Lung microvascular endothelial cell (primary cell): ENCODE measurements at places on chromosomes 3 and 15. TPM values are rescaled to one million over a fixed set of nuclear protein-coding genes. Genes with fewer than 3 reads are reported as not detected.

MUSTN1 gene
- 0.20 TPM in 1 of 2 replicates, not detected in the other for total RNA-seq

IMPG2 gene
- total RNA-seq, result 0.44 and 0.99 TPM in 2 replicates

CAPN3 gene
- total RNA-seq, result 0.22 and 0.60 TPM in 2 replicates

CORO2B gene
- total RNA-seq, result 0.20 and 1.3 TPM in 2 replicates

CD200R1 gene
- total RNA-seq, result not detected in 2 replicates

ECE2 gene
- total RNA-seq, result not detected in 2 replicates

REC114 gene
- not detected in 2 replicates for total RNA-seq

TLR9 gene
- not detected in 2 replicates for total RNA-seq

LINGO1 gene
- total RNA-seq, result under 0.01 and 0.22 TPM in 2 replicates

CAMK2N2 gene
- total RNA-seq, result not detected in 2 replicates

BUB1B gene
- total RNA-seq, result 3.0 and 10.5 TPM in 2 replicates

ALDH1L1 gene
- total RNA-seq, result not detected in 2 replicates

LTK gene
- under 0.01 TPM in 1 of 2 replicates, not detected in the other for total RNA-seq

TMEM207 gene
- not detected in 2 replicates for total RNA-seq

SENP8 gene
- 1.1 and 1.2 TPM in 2 replicates for total RNA-seq

SLC22A14 gene
- total RNA-seq, result not detected in 2 replicates

OIP5 gene
- 1.2 and 4.4 TPM in 2 replicates for total RNA-seq

TFG gene
- total RNA-seq, result 36.1 and 39.4 TPM in 2 replicates

GOLGA8A gene
- 0.40 and 2.0 TPM in 2 replicates for total RNA-seq

GRCh38 chr3:9201955-9202354, 47.5 kb downstream of the SRGAP3 start:
- no peak for DNase-seq

DNA sequence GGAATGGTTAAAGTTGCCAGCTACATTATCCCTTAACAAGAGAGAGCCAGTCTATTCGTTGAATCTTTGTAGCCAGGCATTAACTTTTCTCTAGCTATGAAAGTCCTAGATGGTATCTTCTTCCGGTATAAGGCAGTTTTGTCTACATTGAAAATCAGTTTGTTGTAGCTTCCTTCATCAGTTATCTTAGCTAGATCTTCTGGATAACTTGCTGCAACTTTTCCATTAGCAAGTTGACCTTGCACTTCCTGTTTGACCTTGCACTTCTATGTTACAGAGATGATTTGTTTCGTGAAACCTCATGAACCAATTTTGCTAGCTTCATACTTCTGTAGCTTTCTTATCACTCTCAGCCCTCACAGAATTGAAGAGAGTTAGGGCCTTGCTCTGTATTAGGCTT, 24.1 kb downstream of the TOPAZ1 start:
- DNase-seq, result no peak

DNA sequence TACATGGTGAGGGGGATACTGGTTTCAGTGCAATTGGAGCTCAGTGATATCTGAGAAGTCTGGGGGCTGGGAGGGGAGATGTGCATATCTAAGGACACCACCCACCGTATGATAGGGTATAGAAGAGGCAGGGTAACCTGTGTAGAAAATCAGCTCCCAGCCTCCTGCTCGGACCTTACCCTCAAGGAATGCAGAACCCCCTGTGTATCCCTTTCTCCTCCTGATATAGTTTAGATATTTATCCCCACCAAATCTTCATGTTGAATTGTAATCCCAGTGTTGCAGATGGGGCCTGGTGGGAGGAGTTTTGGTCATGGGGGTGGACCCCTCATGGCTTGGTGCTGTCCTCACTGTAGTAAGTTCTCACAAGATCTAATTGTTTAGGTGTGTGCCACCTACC, 48.2 kb upstream of the GATA2 start:
- no peak for DNase-seq

- peak; percentile 82 for DNase-seq
Observed at GRCh38 chr15:63013052-63013808, 29.3 kb upstream of the TPM1 start.

DNA sequence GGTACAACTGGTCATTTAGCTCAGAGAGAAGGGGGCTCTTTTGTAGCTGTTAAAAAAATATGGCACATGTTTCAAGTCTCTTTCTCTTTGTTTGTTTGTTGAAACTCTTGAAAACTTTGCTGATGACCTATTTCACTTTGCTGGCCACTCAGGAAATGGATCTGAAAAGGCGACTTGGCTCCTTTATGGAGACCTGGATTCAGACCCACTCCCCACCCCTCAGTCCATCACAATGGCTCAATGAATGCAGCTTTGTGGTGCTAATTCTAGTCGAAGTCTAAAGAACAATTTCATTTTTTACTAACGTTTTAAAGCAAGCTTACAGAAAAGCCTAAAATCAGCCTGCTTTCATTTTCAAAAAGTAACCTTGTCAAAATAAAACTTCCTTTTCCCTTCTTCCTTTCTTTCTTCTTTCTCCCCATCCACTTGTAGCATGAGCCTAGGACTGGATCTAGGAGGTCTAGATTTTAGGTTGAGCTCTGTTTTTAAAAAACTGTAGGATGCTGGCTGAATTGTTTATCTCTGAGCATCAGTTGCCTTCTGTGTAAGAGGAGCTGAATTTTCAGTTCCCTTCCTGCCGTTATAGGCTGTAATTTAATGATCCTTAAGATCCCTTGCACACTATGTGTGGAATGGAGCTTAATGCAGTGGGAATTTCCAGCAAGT, 165.5 kb upstream of the FEZF2 start:
- DNase-seq, result no peak

- DNase-seq, result no peak
Observed at GRCh38 chr3:38268087-38268486, 2.5 kb downstream of the SLC22A13 start.

DNA sequence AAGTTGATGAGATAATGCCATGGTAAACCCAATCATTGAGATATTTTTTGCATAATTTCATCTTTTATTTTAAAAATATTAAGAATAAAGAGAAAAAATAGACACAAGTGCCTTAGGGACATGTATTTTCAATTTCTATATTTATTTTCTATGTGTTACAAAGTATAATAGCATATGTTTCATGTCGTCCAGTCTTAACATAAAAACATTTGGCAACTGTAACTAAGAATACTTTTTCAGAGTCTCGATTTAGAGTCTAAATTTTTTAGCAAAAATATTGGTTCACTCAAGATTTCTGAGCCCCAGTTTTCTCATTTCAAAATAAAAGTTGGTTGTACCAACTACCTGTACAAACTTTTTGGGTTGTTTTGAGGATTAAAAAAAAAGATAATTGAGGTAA, 511.4 kb upstream of the ZNF385D start:
- no peak for DNase-seq

- DNase-seq, result no peak
Observed at GRCh38 chr3:86176445-86176784, 814.5 kb downstream of the VGLL3 start.

- no peak for DNase-seq
Observed at GRCh38 chr3:18288243-18288642, 136.9 kb downstream of the SATB1 start.

GRCh38 chr3:106327696-106328025, 458.8 kb upstream of the CBLB start:
- no peak for DNase-seq

GRCh38 chr3:112651071-112651470, 10.1 kb upstream of the CCDC80 start:
- no peak for DNase-seq

- DNase-seq, result peak; percentile 22
Observed at GRCh38 chr15:78051596-78051995, 25.9 kb downstream of the TBC1D2B start.

- peak; percentile 37 for DNase-seq
Observed at GRCh38 chr3:143831208-143831607, 17.1 kb downstream of the SLC9A9 start.

- no peak for DNase-seq
Observed at GRCh38 chr3:46215810-46216414, 7.8 kb upstream of the CCR1 start.

DNA sequence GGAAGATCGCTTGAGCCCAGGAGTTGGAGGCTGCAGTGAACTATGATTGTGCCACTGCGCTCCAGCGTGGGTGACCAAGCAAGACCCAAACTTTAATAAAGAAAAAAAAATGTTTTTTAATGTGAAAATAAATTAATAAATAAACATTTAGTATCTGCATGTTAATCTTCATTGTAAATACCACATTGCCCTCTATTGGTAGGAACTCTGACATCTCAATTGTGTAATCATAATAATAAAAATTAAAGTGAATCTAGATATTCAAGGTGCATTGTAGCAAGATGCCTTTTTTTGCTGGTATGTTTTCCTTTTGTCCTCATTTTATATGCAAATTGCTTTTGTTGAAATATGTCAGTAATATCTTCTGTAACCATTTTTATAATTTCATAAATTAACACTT, 95.0 kb upstream of the LIMD1 start:
- DNase-seq, result peak; percentile 63

DNA sequence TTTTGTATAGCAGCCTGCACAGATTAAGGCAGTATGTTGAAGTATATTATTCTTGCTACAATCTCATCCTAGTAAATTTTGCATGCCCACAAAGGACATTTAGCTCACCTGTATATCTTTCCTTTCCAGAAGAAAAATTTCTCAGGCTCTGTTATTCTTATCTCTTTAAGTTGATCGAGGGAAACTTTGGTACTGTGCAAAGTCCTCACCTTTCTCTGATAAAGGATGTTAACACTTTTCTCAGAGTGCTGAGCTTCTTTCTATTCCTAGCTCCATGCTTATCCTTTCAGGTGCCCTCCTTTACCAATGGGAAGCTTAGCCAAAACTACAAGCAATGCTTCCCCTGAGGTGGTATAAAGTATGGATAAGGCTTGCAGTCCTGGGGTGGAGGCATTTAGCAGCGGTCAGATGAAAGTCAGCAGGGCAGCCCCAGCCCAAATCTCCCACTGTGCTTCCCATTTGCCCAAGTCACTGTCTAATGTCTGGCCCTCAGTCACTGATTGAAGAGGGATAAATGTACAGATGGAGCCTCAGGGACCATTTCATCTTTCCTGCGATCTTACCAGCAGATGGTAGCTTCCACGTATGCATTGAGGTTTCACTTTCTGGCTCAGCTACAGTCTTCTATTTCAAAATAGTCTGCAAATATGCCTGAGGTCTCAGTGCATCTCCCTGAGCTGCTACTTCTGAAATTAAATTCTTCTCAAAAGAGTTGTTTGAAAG, 127.8 kb upstream of the P2RY1 start:
- no peak for DNase-seq

DNA sequence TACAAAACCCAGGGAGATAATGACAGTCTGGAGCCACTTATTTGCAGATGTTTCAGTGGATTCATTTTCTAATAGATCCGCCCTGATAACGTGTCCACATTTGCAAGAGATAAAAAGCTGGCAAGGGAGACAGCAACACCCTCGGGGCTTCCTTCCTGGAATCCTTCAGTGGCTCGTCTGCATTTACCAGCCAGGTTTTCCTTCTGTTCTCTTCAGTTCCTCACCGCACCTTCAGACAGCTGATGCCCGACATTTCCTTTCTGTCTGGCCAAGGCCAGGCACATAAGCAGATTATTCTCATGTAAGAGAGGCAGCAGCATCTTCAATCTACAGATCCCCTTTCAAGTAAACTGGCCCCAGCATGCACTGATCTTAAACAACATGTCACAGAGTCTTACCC, 56.2 kb upstream of the SPATA12 start:
- DNase-seq, result no peak

DNA sequence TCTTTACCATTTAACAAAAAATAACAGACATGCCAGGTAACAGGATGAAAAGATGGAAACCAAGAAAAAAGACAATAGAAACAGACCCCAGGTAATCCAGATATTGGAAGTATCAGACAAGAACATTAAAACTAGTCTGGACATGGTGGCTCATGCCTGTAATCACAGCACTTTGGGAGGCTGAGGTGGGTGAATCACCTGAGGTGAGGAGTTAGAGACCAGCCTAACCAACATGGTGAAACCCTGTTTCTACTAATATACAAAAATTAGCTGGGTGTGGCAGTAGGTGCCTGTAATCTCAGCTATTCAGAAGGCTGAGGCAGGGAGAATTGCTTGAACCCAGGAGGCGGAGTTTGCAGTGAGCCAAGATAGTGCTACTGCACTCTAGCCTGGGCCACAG, 40.6 kb downstream of the ACAD9 start:
- no peak for DNase-seq

DNA sequence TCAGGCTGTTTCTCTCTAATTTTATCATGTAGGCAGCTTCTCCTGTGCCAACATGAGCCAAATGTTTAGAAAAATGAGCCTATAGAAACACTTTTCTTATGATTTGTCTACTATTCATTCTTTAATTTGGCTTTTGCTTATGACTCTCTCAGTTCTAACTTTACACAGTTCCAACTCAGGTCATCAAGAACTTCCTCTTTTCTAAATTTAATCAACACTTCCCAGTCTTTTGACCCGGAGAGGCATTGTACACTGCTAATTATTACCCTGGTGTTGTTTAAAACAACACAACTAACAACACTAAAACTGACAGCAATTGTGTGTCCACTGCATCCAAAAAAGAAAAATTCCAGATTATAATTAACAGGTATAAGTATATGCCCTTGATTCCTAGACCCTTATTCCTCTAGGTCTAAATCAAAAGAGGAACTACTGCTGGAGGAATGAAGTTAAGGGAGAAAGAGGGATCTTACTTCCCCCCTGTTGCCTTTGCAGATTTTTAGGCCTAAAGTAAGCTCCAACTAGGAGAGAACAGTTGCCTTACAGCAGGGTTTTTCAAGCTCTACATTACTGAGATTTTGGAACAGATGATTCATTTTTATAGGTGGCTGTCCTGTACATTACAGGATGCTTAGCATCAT, 332.2 kb upstream of the GOLIM4 start:
- no peak for DNase-seq

GRCh38 chr3:47874913-47875312, 72.0 kb downstream of the DHX30 start:
- DNase-seq, result no peak

DNA sequence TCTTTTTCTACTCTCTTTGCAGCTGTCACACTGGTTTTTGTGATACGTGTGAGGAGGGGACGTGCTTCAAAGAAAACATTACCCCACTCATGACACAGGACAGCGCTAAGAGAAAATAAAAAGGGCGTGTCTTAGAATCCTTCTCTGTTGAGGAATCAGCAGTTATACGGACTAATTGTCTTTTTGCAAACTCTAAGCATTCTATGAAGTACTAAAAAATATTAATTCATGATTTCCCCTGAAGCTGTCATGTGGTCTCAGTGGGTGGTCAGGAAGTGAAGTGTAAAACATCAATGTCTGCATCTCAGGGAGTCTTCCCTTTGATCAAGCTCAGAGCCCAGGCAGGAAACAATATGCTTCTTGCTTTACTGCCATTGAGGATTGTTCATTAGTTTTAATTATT, 117.5 kb upstream of the CRBN start:
- no peak for DNase-seq

- no peak for DNase-seq
Observed at GRCh38 chr3:118587847-118588246, 446.8 kb downstream of the IGSF11 start.

- peak; percentile 31 for DNase-seq
Observed at GRCh38 chr15:73941044-73941443, 14.8 kb downstream of the LOXL1 start.

GRCh38 chr15:84570164-84570735, 30.6 kb upstream of the ZSCAN2 start:
- peak; percentile 31 for DNase-seq

DNA sequence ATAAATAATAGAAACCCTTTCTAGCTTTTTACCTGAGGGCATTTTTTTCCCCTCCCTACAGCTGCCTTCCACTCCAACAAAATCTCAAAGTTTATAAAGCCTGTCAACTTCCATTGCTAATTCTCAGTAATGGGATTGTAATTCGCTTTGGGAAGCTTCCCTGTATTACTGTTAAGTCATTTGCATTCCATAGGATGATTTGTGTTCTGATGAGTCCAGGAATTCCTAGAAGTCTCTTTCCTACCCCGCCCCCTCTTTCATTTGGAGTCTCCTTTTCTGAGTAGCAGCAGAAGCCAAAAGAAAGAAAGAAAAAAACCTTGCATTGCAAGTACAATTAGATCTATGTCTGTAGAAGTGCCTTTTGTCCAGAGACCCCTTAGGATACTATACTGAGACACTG, 1033.3 kb downstream of the IGSF11 start:
- no peak for DNase-seq
